ENCODE measurements at places on chromosomes 1 and 21. TPM values are rescaled to one million over a fixed set of nuclear protein-coding genes. Genes with fewer than 3 reads are reported as not detected.

CNIH3 gene
- total RNA-seq = 1.3 TPM

LRRC38 gene
- not detected for total RNA-seq

SLC9C2 gene
- total RNA-seq = not detected

IQCC gene
- 4.8 TPM for total RNA-seq

DVL1 gene
- 29.0 TPM for total RNA-seq

CD48 gene
- total RNA-seq = 376 TPM

S100B gene
- total RNA-seq = 10.5 TPM

PDC gene
- total RNA-seq = not detected
